ENCODE measurements at places on chromosomes 4 and X.

GRCh38 chr4:185958094-185958747 is 110.7 kb upstream of the TLR3 start:
- no peak for DNase-seq

DNA sequence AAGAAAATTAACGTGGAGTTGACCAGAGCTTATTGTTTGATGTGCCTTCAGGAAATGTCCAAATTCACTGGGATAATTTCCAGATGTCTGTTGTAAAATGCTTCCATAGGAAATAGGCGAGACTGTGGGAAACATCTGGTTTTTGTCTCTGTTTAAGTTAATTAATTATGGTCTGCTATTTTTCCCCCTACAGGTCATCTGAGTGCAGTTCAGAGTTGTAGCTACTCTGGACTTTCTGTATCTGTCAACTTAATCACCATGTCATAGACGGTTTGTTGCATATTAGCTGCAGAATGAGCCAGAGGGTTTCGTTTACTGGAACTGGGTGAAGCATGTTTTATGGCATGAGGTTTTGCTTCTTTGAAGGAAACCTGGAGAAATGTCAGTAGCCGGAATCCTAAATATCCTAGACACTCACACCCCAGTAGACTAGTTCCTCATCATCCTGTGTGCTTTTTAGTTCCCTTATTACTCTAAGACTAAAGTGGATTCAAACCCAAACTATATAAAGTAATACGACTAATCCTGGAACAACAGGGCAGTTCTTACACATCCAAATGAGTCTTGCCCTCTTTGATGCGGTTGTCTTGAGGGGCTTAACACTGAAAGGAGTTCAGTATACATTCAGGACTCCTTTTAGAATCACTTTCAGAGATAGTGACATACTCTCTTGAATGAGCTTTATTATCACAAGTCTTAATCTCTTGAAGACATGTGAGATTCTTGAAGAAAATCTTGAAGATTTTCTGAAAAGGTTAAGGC is 62.5 kb downstream of the PPEF1 start:
- no peak for DNase-seq

GRCh38 chr4:186592445-186592844 is 37.1 kb upstream of the MTNR1A start:
- DNase-seq: no peak

DNA sequence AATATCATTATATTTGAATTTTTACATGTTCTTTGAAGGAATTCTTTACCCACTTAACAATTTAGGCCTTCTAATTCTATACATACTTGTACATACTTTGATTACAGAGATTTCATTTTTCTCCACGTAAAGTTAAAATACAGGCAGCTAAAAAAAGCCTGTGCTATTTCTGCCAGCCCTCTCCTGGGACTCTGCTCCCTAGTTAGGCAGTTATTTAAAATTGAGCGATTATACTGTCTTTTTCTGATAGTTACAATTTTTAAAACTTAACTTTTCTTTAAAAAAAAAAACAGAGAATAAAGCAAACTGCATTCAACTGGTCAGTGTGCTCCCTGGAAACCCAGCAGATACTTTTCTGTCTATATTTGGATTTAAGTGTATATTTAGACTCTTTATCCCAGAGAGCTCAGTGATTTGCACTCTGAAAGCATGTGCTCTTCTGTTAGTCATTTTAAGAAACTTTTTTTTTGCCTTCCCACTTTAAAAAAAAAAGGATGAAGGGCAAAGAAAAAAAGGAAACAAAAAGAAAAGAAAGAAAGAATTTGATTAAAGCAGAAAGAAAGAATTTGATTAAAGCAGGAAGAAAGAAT is 18.1 kb upstream of the FAM241A start:
- DNase-seq: no peak

- DNase-seq: no peak
These were observed 8.7 kb downstream of the PDE6B start for GRCh38 chr4:633976-634598.

GRCh38 chrX:80765220-80765625 is 44.5 kb downstream of the BRWD3 start:
- no peak for DNase-seq
